NAMALWA (cell line): ENCODE measurements at places on chromosomes 5 and 9.
A peak's percentile ranks its signal among the peaks of the same experiment; 100 is the strongest.

DNA sequence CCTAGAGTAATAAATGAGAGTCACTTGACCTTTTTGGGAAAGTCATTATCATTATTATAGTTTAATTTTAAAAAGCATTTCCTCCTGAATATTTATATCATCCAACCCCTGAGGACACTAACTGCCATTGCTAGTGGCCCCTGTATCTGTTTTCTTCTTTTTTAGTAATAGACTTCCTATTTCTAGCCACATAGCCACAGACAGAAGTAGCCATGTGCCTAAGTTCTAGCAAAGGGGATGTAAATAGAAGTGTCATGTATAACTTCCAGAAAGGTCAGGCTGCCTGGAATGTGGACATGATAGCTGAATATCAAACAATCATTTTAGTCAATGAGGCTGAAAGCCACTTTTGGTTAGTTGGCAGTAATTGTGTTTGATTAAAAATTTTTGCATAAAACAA, 37.5 kb upstream of the IQGAP2 start:
- no peak for DNase-seq

DNA sequence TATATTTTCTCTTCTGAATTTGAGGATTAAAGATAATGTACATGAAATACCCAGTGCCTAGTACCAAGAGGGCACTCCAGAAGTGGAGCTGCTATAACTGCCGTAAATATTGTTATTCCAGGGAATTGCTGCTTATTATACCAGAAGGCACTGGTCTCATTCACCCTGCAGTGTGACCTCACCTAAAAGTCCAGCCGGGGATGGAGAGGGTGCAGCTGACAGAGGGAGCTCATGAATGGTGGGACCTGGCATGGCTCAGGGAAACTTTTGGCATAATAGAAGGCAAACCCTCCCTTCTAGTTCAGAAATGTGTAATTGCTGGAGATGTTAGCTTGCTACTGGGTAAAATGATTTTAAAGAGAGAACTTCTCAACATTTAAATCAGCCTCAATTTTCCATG, 108.5 kb downstream of the MVB12B start:
- no peak for DNase-seq

DNA sequence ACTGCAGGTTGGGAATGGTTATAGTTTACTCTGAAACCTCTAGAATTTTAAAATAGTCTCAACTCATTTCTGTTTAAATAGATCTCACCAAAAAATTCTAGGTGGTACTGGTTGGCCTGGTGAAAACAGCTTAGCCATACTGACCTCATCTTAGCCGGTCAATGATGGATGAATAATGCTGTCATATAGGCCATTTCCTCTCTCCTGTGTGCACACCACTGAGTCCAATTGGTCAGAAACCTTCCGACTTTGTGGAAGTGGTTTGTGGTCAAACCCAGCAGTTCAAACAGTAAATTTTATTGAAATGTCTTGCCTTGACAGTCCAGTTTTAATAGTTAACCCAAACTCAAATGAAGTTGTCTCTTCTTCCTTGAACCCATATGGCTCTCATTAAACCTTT, 98.6 kb downstream of the GIN1 start:
- DNase-seq, result no peak

DNA sequence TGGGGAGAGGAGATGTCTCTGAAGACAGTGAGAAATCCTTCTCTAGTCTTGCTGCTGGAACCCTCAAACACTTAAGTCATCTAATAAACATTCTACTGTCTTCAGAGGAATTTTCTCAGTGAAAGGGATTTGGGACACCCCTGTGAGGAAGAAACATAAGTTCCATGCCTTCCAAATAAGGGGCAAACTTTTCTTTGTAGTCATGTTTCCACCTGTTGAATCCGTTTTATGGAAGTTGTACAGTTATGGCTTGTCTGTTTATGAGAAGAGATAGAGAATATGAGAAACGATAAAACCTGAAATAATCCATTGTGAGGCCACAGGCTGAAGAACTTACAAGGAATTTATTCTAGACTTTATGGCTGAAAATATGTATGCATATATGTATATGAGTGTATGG, 49.6 kb downstream of the DOCK8 start:
- DNase-seq, result no peak

DNA sequence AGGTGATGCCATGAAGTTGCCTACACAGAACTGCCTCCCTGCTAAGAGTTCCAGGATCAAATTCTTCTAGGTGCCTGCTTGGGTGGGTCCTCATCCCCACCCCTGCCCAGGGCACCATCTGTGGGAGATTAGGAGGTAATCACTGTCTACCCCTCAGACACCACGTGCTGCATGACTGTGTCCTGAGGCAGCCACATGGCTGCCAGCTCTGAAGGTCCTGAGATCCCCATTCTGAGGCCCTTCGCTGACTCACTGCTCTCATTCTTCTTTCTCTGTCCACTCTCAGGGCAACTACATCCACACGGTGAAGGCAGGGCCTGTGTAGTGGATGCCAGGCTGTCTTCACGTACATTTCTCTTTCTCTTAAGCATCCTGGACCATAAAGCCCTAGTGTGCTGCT, 222.9 kb upstream of the ANKRD55 start:
- no peak for DNase-seq

DNA sequence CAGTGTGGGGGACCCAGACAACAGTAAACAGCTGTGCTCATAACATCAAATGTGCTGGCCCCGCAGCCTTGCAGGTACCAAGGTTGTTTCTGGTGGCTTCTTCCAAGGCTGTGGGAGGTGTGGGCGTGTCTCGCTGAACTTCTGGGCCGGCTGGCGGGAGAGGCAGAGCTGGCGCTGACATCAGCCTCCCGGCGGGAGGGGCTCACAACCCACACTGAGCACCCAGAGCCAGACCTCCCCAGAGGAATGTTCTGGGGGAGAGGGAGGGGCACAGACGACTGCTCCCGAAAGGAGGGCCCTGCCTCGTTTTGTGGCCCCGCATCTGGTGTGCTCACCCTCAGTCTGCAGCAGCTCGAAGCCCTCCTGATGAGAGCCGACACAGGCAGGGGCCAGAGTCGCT, 6.9 kb upstream of the SLC12A7 start:
- no peak for DNase-seq

DNA sequence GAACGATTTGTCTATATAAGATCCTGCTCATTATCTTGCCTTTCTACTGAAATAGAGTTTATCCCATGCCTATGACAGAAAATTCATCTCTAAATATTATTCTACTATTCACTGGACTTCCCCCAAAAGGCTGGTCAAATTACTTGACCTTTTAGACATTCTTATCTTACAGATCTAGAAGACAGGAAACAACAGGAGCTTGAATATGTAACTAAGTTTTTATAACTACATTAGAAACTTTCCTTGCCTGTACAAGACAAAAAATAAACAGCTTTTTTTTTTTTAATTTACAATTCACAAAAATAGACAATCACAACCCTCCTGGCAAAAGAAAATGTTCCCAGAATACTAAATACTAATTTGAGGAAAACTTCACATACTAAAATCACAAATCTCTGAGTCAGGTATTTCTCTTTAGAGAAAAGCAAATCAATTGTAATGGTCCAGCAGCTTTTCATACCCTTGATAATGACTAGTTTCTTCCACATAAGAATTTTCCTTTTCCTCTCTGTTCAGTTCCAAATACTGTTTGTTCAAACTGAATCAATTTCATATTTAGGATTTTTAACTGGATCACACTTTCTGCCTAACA, 68.6 kb downstream of the MLLT3 start:
- no peak for DNase-seq

DNA sequence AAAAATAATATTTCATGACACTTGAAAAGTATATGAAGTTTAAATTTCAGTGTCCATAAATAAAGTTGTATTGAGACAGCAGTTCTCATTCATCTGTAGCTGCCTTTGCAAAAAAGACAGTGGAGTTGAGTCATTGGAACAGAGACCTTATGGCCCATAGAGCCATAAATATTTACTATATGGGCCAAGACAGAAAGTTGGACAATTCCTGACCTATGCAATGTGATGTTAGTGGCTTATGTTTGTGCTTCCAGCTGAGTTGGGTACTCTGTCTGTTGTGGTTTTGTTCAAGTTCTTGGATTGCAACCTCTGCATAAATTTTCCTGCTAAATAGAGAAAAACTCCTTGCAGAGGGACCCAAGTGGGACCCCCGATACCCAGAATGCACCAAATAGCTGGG, 69.8 kb downstream of the KCNIP1 start:
- DNase-seq, result no peak

DNA sequence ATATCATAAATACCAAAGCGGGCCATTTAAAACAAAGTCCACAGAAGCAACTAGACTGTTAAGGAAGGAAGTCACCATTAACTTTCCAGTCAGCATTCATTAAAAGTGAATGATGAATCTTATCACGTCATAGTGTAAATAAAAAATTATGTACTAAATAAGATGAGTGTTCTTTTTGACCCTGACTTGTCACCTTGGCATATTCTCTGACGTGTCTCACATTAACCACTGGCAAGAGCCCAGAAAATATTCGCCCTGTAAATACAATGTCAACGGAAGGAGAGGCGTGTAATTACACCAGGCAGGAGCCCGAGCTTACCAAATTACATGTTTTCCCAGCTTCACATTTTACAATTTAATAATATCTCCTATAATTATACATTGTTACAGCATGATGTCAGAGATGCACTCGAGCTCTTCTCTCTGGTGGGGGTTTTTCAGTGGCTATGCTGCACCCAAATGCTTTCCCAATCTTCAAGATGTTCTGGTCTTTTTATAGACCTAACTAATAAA, 29.3 kb upstream of the UBE2QL1 start:
- no peak for DNase-seq

- DNase-seq, result peak; percentile 52
Observed at GRCh38 chr9:126763130-126763764, 41.6 kb upstream of the ZBTB43 start.

DNA sequence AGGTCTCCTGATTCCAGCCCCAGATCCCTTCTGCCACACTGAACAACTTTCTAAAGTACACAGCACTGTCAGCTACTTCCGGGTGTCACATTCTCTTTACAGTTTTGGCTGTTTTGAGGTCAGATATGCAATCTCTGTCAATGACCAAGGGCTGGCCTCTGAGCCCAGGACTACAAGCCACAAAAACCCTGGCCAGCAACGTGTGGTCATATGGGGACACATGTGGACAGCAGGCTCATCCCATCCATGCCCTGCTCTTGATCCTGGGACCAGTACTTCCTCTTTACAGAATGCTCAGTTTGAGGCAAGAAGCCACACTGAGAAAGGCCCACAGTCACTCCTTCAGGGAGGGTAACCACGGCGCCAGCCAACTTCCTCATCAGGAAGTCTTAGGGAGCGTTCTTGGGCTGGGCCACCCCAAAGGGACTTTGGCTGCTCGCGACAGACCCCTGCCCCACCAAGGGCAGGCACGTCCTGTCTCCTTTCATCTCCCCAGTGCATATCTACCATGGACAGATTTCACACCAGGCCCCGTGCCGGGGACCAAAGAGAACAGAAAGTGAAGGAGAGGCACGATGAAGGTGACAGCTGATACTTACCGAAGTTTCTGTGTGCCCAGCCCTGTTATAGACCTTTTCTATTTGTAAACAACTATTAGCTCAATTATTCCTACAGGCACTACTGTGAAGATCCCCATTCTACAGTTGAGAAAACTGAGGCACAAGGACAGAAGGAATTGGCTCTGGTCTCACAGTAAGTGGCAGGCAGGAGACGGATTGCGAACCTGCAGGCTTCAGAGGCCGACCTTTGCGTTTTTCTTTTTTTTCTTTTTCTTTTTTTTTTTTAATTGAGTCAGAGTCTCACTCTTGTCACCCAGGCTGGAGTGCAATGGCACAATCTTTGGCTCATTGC, 37.3 kb downstream of the STK10 start:
- no peak for DNase-seq

DNA sequence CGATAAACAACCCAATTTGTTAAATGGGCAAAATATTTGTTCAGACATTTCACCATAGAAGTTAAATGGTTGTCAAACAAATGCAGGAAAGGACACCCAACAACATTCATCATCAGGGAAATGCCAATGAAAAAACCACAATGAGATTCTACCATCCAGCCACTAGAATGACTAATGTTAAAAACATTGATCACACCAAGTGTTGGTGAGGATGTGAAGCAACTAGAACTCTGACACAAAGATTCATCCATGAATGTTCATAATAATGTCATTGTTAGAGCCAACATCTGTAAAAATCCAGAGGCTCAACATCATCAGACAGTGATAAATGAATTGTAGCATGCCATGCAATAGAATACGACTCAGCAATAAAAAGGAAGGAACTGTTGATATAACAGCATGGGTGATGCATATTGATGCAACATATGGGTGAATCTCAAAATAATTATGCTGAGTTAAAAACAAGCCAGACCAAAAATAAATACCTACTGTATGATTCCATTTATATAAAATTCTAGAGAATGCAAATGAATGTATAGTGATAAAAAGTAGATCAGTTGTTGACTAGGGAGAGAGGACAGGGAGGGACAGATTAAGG, 55.9 kb upstream of the UNC5A start:
- DNase-seq, result no peak

DNA sequence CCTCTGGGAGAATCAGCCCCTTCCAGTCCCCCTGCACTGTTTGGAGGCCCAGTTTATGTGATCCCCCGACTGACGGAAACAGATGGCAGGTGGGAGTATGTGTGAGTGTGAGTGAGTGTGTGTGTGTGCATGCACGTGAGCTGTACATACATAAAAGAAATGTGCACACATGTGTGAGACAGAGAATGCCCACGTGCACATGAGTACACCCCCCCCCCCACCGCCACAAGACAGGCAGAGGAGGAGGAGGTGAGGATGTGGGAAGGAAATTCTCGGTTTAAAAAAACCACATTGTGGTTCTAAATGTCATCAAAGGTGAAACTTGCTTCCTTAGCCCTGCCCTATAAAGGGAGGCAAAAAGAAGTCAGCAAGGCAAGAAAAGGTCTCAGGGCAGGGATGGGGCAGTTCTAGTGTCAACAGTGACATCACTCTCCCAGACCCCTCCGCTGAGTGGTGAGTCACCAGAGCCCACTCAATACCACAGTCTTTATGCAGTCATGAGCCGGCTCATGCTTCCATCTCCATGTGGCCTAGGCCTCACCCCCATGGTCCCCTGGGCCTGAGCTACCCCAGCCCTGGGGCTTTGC, 79.2 kb upstream of the HSPA9 start:
- peak; percentile 24 for DNase-seq

DNA sequence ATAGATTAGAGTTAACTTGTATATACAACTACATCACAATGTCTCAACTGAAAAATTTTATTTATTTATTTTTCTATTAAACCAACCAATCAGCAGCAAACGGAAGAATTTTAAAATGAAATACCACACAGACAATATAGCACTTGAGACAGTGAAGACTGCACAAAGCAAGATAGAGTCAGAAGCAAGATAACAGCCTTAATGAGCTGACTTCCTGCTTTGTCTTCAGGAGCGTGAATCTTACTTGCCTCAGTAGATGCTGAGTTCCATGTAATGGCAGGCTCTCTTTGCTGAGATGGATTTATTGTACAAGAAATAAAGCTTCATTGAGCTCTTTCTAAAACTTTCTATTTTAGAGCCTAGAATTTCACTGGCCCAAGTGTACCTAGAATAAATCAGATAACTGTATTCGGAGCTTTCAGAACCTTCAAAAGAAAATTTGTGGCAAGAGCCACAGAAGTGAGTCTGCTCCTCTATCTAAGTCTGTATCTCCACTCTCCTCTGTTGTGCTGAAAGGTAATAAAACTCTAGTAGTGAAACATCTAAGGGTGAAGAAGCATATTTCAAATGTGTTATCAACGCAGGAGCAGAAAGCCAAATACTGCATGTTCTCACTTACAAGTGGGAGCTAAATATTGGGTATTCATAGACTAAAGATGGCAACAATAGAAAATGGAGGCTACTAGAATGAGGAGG, 83.3 kb upstream of the ANKRD55 start:
- no peak for DNase-seq
